ENCODE measurements at places on chromosomes 16 and 17.
A peak's percentile ranks its signal among the peaks of the same experiment; 100 is the strongest.

- DNase-seq, result no peak
Measured at GRCh38 chr17:49505854-49506253, 10.8 kb downstream of the NGFR start.

DNA sequence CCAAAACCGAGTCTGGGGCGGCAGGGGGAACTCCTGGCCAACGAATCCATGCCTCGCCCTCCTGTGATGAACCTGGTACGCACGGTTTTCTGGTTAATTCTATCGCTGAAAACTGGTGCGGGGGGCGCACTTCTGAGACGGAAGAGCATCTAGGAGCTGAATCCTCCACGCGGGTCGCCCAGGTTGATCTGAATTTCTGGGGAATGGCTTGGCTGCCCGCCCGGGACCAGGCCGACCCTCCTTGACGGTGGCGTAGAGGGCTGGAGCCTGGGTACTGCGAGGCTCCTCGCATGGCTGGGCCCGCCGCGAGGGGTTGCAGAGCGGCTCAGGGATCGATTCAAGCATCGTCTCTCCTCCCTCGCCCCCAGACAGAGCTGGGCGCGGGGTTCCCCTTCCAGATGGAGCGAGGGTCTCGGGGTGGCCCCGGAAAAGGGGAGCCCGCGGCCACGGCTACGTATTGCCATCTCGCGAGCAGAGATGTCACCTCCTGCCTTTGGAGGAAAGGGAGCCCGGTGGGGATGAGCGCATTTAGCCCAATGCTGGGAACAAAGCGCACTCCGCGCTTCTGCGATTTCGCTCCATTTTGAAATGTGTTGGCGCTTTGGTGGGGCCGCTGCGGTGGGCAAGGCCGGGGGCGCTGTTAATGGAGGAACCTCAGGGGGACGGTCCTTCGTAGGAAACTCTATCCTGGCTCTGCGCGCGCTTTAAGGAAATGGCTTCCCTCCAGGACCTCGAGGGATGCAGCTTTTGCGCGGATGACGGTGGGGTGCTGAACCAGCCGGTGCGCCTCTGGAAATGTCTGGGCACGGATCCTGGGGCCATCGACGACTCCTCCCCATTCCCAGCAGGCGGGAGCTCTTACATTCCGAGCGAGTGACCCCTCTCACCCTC is 2.7 kb downstream of the MAPT start:
- no peak for DNase-seq

- DNase-seq, result peak; percentile 11
Measured at GRCh38 chr16:51971184-51971583, 575.8 kb downstream of the TOX3 start.

DNA sequence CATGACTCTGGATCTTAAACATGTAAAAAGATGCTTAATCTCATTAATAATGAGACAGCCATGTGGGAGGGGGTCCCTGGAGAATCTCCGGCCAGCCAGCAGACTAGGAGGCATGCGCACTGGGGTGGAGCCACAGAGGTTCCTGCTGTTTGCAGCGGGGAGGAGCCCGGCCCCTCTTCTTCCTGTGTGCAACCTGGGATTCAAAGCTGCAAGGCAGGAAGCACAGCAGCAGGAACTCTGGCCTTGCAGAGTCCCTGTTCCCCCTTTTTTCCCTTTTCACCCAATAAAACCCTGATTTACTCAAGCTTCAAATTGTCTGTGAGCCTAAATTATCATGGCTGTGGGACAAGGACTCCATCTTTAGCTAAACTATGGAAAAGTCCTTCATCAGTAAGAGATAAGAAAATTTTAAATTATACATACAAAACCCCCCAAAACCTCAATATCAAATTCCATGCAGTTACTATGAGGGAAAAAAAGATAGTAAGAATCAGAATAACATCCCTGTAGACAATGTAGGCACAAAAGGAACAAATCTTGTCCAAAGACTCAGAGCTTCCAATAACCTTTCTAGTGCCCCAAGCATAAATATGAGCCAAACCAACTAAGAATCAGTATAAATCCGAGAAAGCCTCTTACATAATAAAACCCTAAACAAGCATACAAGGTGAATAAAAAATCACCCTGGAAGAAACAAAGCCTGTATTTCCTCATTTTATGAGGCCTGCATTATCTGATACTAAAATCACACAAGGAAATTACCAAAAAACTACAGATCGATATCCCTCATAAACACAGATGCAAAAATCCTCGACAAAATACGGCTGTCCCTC is 12.1 kb downstream of the CFDP1 start:
- DNase-seq, result peak; percentile 11

- peak; percentile 80 for DNase-seq
Measured at GRCh38 chr17:59311051-59311468, 20.4 kb upstream of the YPEL2 start.

DNA sequence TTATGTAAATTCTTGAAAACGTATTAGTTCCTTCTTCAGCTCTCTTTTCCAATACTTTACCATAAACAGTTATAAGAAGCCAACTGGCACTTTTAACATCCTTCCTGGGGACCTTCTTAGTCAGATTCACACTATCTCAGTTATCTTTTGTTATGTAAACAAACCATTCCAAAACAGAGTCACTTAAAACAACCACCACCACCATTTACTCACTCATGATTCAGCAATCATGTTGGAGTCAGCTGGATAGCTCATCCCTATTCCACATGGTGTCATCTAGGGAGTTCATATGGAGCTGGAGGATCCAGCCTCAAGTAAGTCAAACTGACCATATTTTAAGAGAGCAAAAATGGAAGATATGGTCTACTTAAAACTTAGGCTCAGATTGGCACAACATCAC is 240.3 kb upstream of the IRX3 start:
- no peak for DNase-seq

DNA sequence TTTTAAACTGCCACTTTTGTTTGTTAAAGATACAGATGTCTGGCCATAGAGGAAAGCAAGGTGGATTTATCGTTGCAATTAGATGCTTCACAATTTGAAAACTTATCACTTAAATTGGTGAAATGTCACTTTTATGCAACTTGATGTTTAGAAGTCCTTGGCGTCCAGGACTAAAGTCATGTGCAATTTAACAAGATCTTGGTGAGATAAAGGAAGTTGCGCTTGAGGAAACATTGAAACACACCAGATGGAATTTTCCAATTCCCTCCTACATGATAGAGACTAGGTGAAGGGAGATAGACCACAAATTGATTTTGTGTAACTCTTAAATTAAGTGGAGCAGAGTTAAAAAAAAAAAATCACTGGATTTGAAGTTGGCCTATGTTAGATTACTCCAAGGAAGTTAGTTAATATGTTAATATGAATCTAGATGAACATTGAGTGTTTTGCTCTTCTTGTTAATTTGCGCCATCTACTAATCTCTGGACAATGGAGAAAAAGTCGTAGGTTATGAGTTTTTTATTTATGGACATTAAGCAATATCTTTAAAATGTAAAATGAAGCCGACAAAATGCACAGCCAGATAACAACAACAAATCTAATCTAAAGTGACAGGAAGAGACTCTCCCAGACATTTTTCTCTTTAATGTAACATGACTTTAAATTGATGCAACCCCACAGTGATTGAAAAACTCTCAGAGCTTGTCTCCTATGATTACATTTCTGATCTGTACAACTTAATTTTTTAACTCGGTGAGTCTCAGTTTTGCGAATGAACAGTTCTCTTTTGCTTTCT is 119.6 kb downstream of the WWOX start:
- no peak for DNase-seq

- DNase-seq, result no peak
Measured at GRCh38 chr17:47291242-47291873, 32.4 kb upstream of the EFCAB13 start.

DNA sequence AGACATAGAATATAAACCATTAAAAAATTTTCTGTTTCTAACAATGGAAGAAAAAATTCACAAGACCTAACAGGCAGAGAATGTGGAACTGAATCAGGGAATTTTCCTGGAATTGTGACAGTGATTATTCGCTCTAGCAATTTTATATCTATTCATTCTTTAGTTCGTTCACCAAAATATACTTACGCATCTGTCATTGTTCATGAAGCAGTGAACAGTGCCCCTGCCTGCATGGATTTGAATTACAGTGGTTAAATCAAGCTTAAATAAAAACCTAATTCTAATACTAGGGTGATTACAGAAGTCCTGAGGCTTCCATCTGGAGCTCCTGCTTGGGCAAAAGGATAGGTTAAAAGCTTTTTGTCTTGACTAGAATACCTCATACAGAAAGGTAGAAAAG is 48.6 kb downstream of the ABCA8 start:
- peak; percentile 8 for DNase-seq

DNA sequence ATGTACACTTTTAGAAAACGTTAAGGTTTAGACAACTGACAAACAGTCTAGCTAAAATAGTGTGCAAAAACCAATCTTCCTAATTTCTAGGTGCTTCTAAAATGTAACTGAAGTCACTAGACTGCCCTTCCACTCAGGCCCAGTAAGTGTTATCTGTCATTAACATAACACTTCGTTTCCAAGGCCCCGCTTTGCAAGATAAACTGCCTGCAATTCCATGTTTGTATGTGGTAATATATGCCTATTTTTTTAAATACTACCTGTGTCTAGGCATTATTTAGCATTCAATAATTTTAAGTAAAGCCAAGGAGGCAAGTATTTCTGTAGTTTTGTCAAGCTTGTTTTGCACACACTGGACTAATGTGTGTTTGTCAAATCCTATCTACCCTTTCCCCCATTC is 3.2 kb downstream of the USP32 start:
- DNase-seq, result no peak
